GM12864 (cell line): ENCODE measurements at places on chromosomes 5 and 9.
A peak's percentile ranks its signal among the peaks of the same experiment; 100 is the strongest.

- DNase-seq = no peak
These were observed 43.6 kb upstream of the SMIM32 start for GRCh38 chr5:136236479-136237083.

GRCh38 chr9:128706045-128706444 is 3.7 kb downstream of the PKN3 start:
- no peak for DNase-seq

GRCh38 chr9:80076162-80076561 is 504.4 kb downstream of the TLE4 start:
- DNase-seq = no peak

- DNase-seq = no peak
These were observed 25.8 kb upstream of the DAB2IP start for GRCh38 chr9:121625590-121625989.

- no peak for DNase-seq
These were observed 89.8 kb downstream of the NREP start for GRCh38 chr5:111667128-111667736.

DNA sequence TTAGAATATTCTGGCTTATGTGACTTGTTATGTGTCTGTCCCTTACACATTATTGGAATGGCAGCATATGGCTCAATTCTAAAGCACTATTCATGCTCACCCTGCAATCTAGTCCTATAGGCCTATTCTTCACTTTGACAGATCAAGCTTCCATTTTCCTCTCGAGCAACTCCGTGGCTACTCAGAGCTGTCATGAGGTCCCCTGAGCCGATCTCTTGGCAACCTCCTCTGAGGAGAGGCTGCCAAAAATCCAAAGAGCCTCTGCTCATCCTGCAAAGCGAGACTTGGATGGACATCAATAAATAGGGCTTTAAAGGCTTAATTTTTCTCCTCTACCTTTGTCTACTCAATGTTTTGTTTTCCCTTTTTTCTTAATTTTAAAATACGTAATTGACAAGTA is 163.8 kb downstream of the GABRB2 start:
- DNase-seq = no peak

GRCh38 chr5:176611435-176611834 is 1.5 kb upstream of the GPRIN1 start:
- no peak for DNase-seq

DNA sequence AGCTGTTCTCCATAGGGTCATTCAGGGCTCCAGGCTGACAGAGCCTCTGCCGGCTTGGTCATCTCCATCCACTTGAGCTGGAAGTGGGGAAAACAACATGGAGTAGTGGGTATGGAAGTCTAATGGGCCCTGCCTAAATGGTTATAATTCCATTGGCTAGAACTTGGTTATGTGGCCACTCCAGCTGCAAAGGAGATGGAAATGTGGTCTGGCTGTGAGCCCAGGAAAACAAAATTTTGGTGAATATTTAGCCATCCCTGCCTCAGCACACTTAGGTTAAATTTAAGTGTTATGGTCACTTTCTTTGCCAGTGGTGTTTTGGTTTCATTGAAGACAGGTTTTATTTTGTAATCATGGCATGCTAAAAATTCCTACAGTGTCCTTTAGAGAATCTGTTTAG is 112.3 kb downstream of the SMARCA2 start:
- DNase-seq = no peak

- no peak for DNase-seq
These were observed 182.2 kb downstream of the AUH start for GRCh38 chr9:91179237-91180138.

DNA sequence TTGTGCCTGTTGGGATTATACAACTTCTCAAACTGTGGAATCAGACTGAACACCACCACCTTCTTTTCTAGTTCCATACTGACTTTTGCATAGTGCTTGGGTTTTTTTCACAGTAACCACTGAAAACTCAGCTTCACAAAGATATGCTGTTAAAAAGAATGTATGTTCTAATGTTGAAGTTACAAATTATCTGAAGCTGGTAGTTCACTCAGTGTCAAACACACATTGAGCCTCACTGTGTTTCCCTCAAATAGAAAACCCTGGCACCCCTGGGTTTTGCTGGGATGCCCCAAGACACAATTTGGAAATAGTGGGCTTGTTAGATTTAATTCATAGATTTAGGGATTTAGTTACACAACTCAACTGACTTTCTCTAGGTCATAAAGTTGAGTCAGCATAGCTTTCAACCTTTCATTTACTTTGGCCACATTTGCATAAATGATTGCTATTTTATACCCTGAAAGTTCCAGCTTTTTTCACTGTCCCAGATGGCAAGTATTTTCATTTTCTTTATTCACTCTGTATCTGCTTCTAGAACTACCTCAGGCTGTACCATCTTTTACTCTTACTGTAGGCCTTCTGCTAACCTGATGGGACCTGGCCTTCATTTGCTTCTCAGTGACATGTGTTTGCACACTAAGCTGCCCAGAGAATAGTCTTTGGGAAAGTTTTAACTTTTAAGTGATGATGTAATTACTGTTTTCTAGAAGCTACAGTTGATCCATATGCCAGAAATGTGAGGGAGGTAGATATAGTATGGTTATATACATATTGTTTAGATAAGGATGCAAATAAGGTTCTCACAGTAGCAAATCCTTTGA is 115.1 kb downstream of the CDC42SE2 start:
- no peak for DNase-seq

DNA sequence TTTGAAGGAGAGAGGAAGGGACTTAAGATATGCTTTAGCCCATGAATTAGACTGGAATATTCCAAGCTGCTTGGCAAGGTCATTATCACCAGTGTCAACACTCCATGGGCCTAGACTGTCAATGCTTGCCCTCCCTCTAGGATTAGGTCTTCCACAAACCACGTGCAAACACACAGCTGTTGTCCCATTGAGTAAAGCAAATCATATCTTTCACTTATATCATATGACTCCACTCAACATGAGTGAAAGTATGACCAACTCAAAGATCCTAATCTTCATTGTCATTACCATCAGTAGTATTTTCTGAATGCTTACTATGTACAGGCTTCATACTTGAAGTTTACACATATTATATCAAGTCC is 57.0 kb upstream of the GRAMD2B start:
- DNase-seq = no peak

GRCh38 chr5:14873093-14873492 is 1.5 kb upstream of the ANKH start:
- DNase-seq = no peak

- DNase-seq = no peak
These were observed 13.9 kb upstream of the ADGRD2 start for GRCh38 chr9:124436320-124436719.

DNA sequence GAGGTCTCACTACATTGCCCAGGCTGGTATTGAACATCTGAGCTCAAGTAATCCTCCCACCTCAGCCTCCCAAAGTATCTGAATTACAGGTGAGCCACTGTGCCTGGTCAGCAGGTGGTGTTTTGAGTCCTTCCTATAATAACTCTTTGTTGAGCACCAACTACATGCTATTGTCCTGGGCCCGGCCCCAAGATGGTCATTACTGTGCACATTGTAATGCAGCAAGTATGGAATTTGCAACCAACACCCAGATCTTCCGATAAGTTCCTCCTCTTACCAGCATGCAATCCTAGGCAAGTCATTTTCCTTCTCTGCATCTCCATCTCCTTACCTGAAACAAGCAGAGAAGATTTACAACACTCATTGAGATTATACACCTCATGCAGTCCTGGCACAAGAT is 510.3 kb upstream of the KLF4 start:
- DNase-seq = no peak

GRCh38 chr5:148374690-148375360 is 8.9 kb upstream of the FBXO38 start:
- DNase-seq = no peak

DNA sequence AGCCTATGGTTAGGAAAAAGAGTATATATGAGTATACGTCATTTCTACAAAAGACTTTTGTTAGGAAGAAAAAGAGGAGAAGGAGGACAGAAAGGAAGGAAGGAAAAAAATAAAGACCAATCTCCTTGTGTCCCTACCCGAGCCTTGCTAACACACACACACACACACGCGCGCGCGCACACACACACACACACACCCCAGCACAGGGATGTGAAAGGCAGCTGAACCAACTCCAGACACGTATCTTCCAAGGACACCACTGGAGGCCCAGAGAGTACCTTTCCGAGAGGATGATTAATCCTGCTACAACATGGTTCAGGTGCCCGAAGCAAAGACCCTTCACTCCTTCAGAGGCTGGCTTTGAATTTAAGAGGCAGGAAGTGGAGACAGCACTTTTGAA is 56.9 kb upstream of the GALNT10 start:
- no peak for DNase-seq

GRCh38 chr5:151471276-151471675 is 23.9 kb downstream of the SLC36A1 start:
- DNase-seq = no peak

DNA sequence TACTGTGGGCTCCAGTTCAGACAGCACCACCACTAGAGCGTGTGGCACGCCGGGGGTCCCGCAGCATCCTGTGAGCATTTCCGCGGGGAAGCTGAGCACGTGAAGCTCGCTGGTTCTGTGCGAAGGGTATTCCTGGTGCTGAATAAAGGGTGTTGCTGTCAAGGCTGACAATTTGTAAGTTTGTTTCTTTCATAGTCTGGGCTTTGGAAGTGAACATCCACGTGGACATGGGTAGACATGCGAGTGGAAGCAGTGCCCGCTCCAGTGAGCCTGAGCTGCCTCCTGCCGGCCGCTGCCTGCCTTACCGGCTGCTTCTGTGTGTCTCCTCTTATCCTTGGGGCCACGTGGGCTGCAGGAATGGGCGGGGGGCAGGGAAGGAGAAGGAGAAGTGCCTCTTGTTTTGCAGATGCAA is 14.7 kb downstream of the NDUFS6 start:
- no peak for DNase-seq

DNA sequence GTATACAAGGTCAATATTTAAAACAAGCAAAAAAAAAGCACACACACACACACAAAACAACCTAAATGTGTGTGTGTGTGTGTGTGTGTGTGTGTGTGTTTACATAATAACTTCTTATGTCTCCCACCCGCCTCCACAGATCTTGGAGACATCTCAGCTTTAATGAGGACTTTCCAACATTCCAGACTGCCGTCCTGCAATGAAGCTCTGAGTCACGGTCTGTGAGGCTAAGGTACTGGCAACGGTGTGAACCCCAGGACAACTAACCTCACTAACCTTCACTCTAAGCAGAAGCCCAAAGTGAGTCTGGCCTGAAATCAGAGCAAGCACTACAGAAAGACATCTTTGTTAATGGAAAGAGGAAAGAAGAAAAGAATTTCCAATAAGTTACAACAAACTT is 22.3 kb downstream of the ZNF474 start:
- no peak for DNase-seq

DNA sequence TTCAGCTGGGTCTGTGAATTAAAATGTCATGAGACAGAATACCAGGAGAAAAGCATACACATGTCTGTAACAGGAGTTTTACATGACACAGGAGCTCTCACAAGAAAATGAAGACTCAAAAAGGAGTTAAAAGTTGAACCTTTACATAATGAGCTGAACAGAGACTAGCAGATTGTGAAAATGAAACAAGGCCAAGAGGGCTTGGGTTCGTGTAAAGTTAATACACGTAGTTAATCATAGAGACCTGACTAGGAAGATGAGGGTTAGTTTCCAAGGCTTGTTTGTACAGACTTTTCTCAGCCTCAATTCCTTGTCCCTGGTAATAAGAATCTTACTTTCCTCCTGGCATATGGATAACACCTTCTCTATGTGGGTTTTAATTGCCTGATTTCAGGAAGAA is 1294.0 kb downstream of the MAT2B start:
- no peak for DNase-seq

GRCh38 chr9:68933434-68934328 is 80.2 kb downstream of the PRKACG start:
- peak; percentile 73 for DNase-seq

- DNase-seq = no peak
These were observed 869 bp upstream of the ESM1 start for GRCh38 chr5:54986269-54986654.

- no peak for DNase-seq
These were observed 1229.8 kb upstream of the WWC1 start for GRCh38 chr5:167061695-167062094.

GRCh38 chr9:16721972-16722371 is 148.5 kb downstream of the BNC2 start:
- no peak for DNase-seq

- DNase-seq = no peak
These were observed 309.7 kb downstream of the NSG2 start for GRCh38 chr5:174355208-174355612.

- no peak for DNase-seq
These were observed 1.4 kb downstream of the MZB1 start for GRCh38 chr5:139388198-139388821.
